A549 (cell line): ENCODE measurements at places on chromosomes 2 and 18.
A peak's percentile ranks its signal among the peaks of the same experiment; 100 is the strongest.

- peak; percentile 59 for DNase-seq
These were observed 100.5 kb downstream of the CAPN13 start for GRCh38 chr2:30706534-30707303.

DNA sequence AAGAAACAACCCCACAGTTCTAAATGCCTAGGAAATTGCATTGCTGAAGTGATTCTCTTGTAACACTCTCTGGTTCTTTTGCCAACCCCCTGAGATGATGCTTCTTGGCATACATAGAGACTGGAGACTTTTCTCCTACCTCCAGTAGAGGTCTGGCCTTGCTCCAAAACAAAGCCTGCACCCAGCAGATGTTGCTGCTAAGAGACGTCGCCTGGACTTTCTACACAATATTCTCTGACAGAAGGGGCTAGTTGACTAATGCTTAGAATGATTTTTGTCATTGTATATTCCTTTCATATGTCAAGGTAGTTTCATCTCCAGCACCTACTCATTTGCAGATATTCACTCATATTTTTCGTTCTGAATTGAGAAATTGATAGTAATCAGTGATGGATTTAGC, 24.6 kb downstream of the SOWAHC start:
- DNase-seq = no peak

- no peak for DNase-seq
These were observed 20.3 kb downstream of the SNRPD1 start for GRCh38 chr18:21632393-21632792.

DNA sequence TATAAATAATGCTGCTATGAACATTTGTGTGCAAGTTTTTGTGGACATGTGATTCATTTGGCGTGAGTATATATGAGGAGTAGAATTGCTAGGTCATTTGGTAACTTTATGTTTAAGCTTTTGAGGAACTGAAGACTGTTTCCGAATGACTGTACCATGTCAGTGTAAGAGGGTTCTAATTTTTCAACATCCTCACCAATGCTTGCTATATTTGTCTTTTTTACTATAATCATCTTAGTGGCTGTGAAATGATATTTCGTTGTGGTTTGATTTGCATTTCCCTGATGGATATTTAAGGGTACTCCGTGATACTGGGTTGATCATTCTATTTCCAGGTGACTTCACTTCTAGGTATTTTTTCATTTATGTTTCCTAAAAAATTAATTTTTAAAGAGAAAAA, 241.1 kb downstream of the BCL2 start:
- DNase-seq = no peak

DNA sequence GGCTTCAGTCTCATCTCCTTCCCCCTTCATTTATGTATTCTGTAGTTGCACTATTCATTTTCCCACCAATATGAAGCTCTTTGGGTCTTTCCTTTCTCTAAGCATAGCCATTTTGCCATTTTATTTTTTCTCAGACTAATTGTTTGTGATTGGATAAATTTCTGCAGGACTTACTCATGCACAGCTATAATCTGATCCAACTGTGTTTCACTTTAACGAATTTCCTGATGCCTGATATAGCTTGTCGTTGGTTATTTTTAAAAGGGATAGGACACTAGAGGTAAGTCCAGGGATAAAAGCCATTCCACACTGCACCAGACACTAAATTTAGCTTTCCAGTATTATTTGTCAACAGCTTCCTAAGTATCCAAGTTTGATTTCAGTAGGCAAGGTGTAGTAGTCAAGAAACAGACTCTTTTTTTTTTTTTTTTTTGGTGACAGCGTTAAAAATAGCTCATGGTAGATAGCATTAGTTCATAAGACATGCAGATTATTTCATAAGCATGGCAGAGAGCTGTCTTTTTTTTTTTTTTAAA, 17.4 kb downstream of the ASB18 start:
- DNase-seq = no peak

GRCh38 chr18:9615280-9615797, 980 bp upstream of the PPP4R1 start:
- no peak for DNase-seq

- DNase-seq = no peak
These were observed 89.2 kb downstream of the SH3RF3 start for GRCh38 chr2:109218087-109218791.

DNA sequence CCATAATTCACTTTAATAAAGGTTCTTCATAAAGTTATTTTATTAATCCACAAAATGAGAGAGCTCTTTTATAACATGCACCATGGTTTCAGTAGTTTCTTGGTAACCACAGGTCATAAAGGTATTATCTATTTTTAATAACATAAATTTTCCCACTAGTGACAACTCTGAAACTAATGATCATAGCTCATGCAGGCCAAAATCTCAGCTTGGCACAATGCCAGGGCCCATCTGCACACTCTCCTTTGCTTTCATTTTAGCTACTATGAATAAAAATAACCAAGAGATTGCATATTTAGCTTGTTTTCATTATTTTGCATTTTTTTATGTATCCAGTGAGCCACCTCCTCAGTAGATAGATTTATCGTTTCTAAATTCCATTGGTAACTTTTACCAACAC, 691.8 kb upstream of the CHAC2 start:
- no peak for DNase-seq

GRCh38 chr2:41420219-41420618, 627.6 kb upstream of the PKDCC start:
- no peak for DNase-seq

DNA sequence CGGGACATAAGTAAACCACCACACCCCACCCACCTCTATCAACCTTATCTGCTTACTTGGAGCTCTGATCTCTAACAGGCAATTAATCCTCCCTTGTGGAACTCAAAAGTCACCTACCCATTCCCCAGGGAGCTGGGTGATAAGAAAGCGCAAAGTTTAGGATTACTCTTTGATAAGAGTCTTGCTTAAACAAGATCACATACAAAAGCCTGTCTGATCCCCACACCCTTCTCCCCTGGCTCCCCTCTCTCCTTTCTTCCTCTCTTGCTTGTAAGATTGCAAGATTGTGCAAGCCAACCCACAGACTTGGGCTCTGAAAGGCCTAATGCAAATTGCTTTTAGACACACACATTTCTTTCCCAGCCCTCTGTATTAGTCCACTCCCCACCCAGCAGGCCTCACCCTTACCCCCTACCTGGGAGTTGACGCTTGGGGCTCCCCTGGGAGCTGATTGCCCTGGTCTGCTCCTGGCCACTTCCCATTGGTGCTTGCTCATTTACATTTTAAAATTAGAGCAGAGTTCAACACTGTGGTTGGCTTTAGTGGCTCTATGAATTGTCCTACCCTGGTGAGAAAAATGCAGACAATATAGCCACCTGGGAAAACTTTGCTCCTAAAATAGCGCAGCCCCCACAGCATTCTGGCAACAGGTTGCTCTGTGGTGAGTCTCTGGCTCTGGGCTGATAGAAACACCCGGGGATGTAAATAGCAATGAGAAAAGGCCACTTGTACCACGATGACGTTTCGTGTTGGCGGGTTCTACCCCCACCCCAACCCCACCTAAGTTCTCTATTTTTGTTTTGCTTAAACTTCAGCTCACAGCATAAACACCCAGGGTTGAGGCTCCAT, 92.8 kb upstream of the MSH2 start:
- peak; percentile 90 for DNase-seq

- no peak for DNase-seq
These were observed 39.3 kb downstream of the MTCL1 start for GRCh38 chr18:8744656-8745055.

DNA sequence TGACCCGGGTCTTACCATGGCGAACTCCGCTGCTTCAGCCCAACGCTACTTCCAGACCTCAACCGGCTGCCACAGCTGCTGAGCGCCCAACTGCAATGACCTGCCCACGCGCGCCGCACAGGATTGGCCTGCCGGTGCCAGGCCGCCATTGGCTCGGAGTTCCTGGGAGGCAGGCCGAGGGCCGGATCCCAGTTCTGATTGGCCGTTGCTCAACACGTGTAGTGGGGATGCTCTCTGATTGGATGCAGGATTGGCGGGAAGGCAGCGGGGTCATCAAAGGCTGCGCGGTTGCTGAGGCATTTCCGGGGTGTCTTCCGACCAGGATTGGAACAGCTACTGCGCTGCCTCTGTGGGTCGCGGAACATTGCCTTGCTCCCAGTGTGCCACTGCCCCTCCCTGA, at the start of gene TUBA3E:
Gene TUBA3E, minus strand, starts transcription at position 97 of the 400 bp plus-strand sequence. Its CDS starts 79 bp downstream, at position 18.
- no peak for DNase-seq

GRCh38 chr2:216031960-216032689, 18.8 kb upstream of the MREG start:
- DNase-seq = no peak

- DNase-seq = no peak
These were observed 122.7 kb downstream of the XRCC5 start for GRCh38 chr2:216231867-216232266.

- DNase-seq = no peak
These were observed 3.2 kb downstream of the NR4A2 start for GRCh38 chr2:156329031-156329926.

GRCh38 chr2:239585422-239585821, 184.6 kb upstream of the HDAC4 start:
- DNase-seq = no peak

- no peak for DNase-seq
These were observed 238.2 kb upstream of the SOX11 start for GRCh38 chr2:5454051-5454390.

DNA sequence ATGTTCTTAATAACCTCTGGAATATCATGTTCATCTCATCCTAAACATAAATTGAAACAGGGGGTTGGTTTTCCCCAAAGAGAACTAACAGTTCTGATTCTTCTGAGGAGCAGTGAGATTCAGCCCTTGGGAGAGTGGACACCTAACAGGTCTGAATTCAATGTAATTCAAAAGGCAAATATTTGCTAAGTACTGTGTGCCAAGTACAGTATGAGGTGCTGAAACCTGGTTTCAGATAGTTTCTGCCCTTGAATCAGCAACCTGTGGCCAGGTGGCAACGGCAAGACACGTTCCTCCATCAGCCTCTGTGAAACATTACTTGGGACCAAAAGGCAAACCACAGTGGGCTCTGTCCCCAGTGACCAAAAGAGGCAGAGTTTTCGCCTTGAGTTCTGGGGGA, 1.3 kb downstream of the LRRC30 start:
- no peak for DNase-seq

- no peak for DNase-seq
These were observed 69.7 kb upstream of the LYPD6B start for GRCh38 chr2:148968776-148969319.

- no peak for DNase-seq
These were observed 114.9 kb downstream of the QPCT start for GRCh38 chr2:37459095-37459981.

GRCh38 chr2:231222318-231223000, 24.0 kb downstream of the ARMC9 start:
- DNase-seq = no peak

GRCh38 chr2:198711484-198711883, 746.3 kb downstream of the SATB2 start:
- DNase-seq = no peak

GRCh38 chr2:200744201-200744602, 67.5 kb upstream of the BZW1 start:
- DNase-seq = no peak

GRCh38 chr2:24592441-24593100, 101.5 kb downstream of the NCOA1 start:
- no peak for DNase-seq

DNA sequence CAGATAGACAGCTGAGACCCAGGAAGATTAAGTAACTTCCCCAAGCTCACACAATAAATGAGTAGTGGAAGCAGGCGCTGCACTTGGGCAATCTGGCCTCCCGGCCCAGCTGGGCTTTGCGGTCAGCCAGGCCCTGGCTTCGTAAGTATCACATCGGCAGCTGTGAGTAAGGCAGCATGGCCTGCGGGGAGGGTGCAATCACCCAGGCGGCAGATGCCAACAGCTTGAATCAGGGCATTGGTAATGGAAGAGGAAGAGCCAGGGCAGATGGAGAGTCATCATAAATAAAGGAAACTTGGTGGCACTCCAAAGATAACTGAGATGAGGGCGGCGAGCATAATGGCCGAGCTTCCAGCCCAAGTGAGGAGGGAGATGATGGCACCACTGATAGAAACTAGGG, 217.9 kb upstream of the PID1 start:
- peak; percentile 31 for DNase-seq

DNA sequence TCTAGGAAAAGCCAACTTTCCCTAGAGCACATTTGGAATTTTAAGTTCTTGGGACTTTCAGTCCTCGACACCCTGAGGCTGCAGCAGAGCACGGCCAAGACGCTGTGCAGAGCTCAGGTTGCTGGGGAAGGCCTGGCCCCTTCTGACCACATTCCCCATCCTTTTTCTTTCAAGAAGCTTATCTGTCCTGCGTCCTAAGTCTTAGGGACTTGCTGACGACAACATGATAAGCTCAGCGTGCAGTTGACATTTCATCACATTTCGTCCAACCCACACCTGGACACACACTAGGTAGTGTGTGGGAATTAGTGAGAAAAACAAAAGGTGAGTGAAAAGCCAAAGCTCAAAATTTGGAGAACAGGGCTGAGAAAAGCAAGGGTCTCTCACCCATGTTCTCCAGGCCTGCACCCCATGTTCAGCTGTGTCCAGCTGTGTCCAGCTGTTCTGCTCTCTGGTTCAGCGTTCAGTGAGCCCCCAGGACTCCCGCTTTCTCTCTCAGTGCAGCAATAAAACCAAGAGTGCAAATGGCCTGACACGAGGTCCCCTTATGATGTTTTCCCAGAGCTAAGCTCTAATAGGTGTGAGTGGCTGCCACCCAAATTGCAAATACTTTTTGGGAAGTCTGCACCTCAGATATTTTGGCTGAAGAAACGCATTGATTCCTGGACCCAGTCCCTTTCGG, 101.9 kb downstream of the RGPD3 start:
- no peak for DNase-seq

GRCh38 chr18:25287106-25287505, 64.9 kb downstream of the ZNF521 start:
- no peak for DNase-seq

DNA sequence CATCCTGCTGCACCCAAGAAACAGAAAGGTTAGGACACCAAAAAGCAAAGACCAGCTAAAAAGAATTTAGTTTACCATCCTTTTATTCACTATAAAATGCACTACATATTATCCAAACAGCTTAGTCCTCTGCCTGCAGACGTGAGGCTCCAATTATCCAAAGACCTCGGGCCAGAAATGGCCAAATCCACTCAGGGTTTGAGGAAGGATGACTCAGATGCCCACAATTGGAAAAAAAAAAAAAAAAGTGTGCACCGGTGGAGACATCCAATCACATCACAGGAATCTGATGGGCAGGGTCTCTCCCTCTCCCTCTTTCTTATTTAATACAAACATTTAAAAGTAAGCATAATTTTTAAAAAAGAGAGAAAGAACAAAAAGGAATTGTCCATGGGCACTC, 65.7 kb downstream of the TRABD2A start:
- no peak for DNase-seq

DNA sequence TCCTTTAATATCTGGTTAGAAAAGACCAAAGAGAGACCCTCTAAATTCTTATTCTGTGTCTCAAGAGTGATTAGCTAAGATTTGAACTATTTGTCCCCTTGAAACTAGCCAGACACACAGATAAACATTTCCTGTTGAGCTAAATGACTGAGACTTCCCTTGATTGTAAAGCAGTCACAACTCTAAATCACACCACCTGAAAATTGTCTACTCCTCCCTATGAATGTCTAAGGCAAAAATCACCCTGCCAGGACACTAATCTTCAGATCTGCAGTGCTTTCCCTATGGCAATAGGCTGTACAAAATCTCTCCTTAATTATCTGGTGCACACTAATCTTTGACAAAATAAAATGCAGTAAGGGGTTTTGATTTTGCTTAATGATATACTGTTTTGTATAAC, 200.5 kb upstream of the GULP1 start:
- no peak for DNase-seq
